ENCODE measurements at places on chromosomes 2 and 18. TPM values are rescaled to one million over a fixed set of nuclear protein-coding genes. Genes with fewer than 3 reads are reported as not detected.

DNA sequence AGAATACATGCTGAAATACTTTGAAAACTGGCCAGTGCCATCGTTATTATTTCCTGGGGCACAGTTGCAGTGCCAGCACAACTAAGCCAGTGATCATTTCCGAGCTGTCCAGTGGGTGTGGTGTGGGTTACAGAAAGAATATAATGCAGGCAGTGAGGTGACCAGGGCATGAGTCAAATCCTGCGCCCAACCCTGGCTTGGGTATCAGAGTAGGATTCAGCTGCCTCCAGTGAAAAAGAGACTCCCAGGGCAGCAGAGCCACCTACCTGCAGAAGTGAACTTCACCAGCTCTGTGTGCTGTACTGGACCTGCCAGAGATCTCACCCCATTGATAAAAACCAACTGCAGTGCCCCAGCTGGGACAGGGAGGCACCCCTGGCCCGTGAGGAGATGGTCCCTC is 18.0 kb downstream of the SLC9A2 start:
- DNase-seq: no peak
- no peaks in the 10 kb centered on the region for H3K36me3 ChIP-seq
- no peak overlapping the region for H3K27ac ChIP-seq
- no peaks in the 10 kb centered on the region for H3K4me1 ChIP-seq
- H3K4me3 ChIP-seq: no peak overlapping the region

DNA sequence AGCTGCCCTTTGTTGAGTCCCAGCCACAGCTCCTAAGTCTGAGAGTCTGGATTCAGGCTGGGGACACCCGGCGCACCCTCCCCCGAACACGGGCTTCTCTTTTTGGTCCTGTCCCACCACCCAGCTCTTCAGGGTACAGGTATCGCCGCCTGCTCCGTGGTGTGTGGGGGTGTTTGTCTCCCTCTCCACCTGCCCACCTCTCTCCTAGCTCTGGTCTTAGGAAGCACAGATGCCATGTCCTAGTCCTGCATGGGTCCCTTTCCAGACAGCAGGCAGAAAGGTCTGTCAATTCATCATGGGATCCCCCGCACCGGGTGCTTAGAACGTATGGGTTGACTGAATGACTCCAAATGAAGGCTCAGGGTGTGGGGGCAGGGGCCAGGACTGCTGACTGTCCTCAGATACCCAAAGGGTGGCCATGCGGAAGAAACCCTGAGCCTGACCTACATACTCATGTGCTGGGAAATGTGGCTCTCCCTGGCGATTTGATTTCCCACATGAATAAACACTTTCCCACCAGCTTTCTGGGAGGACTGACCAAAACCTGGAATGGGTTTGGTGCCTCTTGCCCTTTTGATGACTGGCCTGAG is 156.8 kb downstream of the CELF4 start:
- no peaks in the 10 kb centered on the region for H3K36me3 ChIP-seq
- H3K4me1 ChIP-seq: no peaks in the 10 kb centered on the region
- no peak for DNase-seq
- no peak overlapping the region for H3K27ac ChIP-seq
- H3K27me3 ChIP-seq: no peaks in the 10 kb centered on the region
- H3K4me3 ChIP-seq: no peak overlapping the region

- no peak overlapping the region for H3K27ac ChIP-seq
- H3K4me1 ChIP-seq: peaks cover 12% of the 10 kb centered on the region
- no peaks in the 10 kb centered on the region for H3K27me3 ChIP-seq
- H3K36me3 ChIP-seq: peaks cover 4% of the 10 kb centered on the region
- DNase-seq: no peak
- H3K4me3 ChIP-seq: no peak overlapping the region
Observed at GRCh38 chr18:74154716-74155115, 6.4 kb downstream of the TIMM21 start.

C2orf66 gene
- total RNA-seq: not detected

- DNase-seq: no peak
- no peaks in the 10 kb centered on the region for H3K36me3 ChIP-seq
- no peak overlapping the region for H3K27ac ChIP-seq
Observed at GRCh38 chr18:49076654-49077166, 125.9 kb upstream of the SMAD7 start.

GRCh38 chr2:215619022-215619958 is 183.4 kb upstream of the FN1 start:
- H3K4me3 ChIP-seq: no peak overlapping the region
- H3K27ac ChIP-seq: no peak overlapping the region
- no peak for DNase-seq
- no peaks in the 10 kb centered on the region for H3K27me3 ChIP-seq
- H3K4me1 ChIP-seq: peaks cover 5% of the 10 kb centered on the region
- no peaks in the 10 kb centered on the region for H3K36me3 ChIP-seq

Data from vagina (tissue), 2 donors.